CD4-positive, alpha-beta T cell (primary cell): ENCODE measurements at places on chromosomes 3 and 15. TPM values are rescaled to one million over a fixed set of nuclear protein-coding genes. Genes with fewer than 3 reads are reported as not detected.

GRCh38 chr3:179363332-179363731 is 15.8 kb downstream of the MFN1 start:
- no peak for DNase-seq
- peaks cover 77% of the 10 kb centered on the region for H3K36me3 ChIP-seq
- no peak overlapping the region for H3K27ac ChIP-seq

GRCh38 chr15:70197945-70198361 is 100.2 kb upstream of the TLE3 start:
- H3K27me3 ChIP-seq: no peaks in the 10 kb centered on the region
- no peak overlapping the region for H3K4me3 ChIP-seq
- peaks cover 13% of the 10 kb centered on the region for H3K4me1 ChIP-seq
- H3K36me3 ChIP-seq: no peaks in the 10 kb centered on the region
- H3K27ac ChIP-seq: no peak overlapping the region

- H3K27ac ChIP-seq: no peak overlapping the region
- no peaks in the 10 kb centered on the region for H3K27me3 ChIP-seq
- H3K36me3 ChIP-seq: peaks cover 25% of the 10 kb centered on the region
- H3K4me1 ChIP-seq: no peaks in the 10 kb centered on the region
- H3K4me3 ChIP-seq: no peak overlapping the region
- DNase-seq: no peak
These were observed 23.9 kb upstream of the SLC12A8 start for GRCh38 chr3:125236331-125236903.

DNA sequence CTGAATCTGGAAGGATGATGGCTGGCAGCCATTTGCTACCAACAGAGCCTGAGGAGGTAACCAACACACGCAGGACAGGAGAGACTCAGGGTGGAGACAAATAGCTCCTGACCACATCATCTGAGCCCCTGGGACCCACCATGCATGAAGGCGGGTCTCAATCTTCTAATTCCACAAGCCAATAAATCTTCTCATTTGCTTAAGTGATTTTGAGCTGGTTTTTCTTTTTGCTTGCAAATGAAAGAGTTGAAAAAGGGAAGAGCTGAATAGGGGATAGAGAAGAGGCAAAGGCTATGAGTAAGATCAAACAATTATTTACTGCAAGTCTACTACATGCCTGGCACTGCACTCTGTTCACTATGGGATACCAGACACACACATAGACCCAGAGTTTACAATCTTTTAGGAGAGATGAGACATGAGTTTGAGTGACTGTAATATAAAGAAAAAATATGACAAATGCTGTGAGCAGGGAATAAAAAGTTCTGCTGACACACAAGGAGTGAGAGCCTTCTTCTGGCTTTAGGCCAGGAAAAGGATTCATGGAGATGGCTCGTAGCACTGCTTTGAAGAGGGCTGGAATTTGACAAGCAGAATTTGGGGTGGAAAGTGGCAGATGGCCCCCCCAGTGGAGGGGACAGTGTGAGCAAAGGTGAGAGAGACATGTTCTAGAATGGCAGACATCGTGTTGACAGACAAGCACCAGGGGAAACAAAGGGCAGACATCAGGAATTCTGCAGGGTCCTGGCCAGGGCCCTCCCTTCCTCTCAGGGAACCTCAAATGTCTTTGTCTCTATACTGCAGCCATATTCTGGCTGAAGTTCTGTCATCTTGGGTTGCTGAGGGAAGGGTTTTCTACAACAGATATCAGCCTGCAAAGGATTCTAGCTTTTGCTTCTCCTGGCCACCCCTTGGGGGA is 69.8 kb upstream of the WNT5A start:
- H3K27me3 ChIP-seq: no peaks in the 10 kb centered on the region
- DNase-seq: no peak
- no peak overlapping the region for H3K4me3 ChIP-seq
- no peaks in the 10 kb centered on the region for H3K4me1 ChIP-seq
- H3K27ac ChIP-seq: no peak overlapping the region
- no peaks in the 10 kb centered on the region for H3K36me3 ChIP-seq

SPINK8 gene
- total RNA-seq: not detected
